Left lobe of liver (tissue), 2 donors: ENCODE measurements at places on chromosomes 6 and 20. TPM values are rescaled to one million over a fixed set of nuclear protein-coding genes. Genes with fewer than 3 reads are reported as not detected.

CUL7 gene
- total RNA-seq = 8.5 TPM

TMC2 gene
- not detected for total RNA-seq

EYA4 gene
- total RNA-seq = not detected

RIPPLY2 gene
- total RNA-seq = not detected

CDSN gene
- not detected for total RNA-seq

AIF1 gene
- total RNA-seq = 7.2 TPM

STXBP5 gene
- 3.7 TPM for total RNA-seq

PARD6B gene
- 10.9 TPM for total RNA-seq
